ENCODE measurements at places on chromosomes 13 and 19.
A peak's percentile ranks its signal among the peaks of the same experiment; 100 is the strongest.

DNA sequence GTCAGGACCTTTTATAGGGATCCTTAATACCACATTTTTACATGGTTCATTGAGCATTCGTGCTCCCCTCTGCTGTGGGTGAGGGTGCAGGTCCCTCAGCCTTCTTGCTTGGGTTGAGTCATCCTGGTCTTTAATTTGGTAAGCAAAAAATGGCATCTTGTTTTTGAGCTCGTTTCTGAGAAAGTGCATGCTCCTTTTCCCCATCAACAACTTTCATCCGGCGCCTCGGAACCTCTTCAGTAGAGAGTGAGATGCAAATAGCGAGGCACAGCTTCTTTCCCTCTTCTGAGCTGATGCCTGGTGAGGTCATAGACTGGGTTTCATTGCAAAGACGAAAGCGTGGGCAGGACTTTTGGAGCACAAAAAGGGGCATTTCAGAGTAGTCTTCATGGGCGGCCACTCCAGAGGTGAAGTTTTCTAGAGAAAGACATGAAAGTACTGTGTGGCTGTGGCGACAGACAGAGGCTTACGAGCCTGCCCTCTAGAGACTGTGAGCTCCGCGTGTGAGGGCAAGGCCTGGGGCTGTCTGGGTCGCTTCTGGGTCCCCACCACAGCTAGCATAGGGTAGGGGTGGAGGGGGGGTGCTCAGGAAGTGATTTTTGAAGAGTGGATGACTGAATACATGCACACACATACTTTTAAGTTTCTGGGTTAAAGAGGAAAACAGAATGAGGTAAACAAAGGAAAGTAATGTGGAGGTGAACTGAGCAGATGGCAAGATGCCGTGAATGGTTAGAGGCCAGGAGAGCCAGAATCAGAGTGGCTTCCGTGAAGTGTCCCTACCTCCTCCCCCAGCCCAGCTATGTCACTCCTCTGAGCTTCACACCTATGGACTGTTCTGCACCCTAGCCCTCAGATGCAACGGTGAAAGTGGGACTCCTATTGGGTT, 44.3 kb downstream of the BBC3 start:
- DNase-seq, result peak; percentile 78

- no peak for DNase-seq
Observed at GRCh38 chr13:31394506-31394905, 194.7 kb downstream of the B3GLCT start.

DNA sequence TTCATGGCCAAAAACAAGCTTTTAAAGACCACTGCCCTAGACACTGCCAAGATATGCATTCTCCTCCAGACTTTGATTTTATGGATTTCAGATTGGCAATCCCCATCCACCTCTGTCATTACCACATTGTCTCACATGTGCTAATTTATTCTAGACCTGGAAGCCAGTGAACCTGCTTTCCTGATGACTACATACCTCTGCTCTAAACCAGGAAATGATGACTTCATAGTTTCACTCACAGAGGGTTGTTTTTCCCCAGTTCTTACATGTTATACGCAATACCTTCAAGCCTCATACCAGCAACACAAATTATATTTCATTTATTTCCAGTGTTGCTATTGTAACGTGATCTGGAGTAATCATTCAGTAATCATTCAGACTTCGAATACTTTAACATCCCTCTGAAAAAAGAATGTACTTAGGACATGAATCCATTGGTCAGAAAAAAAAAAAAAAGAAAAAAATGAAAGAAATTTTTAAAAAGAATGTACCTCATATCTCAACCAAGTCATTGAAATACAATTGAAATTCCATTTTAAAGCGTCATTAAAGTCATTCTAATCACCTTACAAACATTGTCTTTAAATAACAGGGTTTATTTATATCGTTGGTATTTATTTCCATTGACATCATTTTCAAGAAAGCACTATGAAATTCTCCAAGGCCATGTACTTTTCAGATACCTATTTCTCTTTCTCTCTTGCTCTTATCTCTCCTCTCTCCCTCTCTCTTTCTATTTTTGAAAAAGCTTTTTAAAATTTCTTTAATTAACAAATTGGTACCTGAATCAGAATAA, 33.4 kb upstream of the KLF5 start:
- no peak for DNase-seq

GRCh38 chr19:15841875-15842569, 26.6 kb upstream of the OR10H1 start:
- no peak for DNase-seq

DNA sequence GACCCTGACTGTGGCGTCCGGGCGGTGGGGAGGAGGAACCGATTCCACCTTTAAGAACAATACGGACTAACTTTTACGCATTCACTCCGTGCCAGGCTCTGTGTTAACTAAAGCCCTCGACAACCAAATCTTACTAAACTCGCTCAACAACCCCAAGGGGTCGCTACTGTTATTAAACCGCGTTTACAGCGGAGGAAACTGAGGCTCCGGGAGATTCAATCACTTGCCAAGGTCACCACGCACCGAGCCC, 1.2 kb downstream of the SAMD1 start:
- DNase-seq, result no peak

GRCh38 chr13:44605275-44605674, 29.1 kb upstream of the TSC22D1 start:
- DNase-seq, result no peak

DNA sequence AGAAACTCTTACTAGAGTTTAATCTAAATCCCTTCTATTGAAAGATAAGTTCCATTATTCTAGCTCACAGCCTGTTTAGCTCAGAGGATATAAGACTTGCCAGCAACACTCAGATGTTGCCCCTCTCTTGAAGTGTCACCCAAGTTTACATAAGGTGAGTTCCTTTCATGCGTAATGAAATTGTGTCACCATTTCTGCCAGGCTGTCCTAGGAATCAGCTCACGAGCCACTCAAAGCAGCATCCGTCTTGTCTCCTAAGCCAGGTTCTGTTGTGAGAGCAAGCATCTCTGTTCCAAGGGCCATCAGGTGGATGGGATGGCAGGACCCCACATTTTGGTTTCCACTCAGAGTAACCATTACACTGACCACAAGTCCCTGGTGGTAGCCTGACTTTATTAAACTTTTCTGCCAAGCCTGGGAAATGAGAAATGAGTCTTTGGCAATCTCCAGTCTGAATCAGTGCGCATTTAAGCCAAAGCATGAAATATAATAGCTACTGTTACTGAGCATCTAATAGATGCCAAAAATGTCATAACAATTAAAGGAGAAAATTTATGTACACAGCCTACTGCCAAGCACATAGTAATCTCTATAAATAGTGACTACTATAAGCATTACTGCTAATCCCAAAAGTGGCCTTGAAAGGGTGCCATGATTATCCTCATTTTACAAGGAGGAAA, 179.6 kb upstream of the MIR17HG start:
- no peak for DNase-seq

- no peak for DNase-seq
Observed at GRCh38 chr13:24648983-24649687, 31.1 kb upstream of the ATP12A start.

- no peak for DNase-seq
Observed at GRCh38 chr13:47256618-47257017, 359.8 kb upstream of the HTR2A start.

DNA sequence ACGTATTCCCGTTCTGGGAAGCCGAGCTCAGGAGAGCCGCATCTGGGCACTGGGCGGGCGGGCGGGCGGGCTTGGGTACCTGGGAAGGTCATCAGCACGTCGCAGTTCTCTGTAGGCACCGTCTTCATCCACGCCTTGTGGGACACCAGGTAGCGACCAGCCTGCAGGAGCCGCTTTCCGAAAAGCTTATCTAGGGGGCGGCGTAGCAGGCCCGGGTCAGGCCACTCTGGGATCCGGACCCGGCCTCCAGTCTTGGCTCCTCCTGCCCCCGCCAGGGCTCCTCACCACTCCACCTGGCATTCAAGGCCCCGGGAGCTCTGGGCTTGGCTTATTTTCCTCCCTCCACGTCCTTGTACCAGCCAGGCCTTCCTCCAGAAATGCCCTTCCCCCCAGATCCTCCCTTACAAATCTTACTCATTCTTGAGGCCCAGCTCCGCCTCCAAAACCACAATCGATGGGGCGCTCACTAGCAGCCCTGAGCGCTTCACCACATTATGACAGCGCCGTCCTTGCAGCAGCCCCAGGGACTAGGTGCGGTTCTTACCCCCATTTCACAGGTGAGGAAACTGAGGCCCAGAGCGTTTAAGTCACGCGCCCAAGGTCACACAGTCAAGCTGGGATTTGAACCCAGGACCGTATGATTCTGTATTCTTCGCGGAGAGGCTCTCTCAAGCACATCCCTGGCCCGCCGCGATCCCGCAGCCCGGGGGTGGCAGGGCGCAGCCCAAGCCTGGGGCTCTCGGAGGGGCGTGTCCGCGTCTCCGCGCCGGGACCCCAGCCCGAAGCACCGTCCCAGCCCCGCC, 843 bp downstream of the ANO8 start:
- peak; percentile 72 for DNase-seq

GRCh38 chr13:59743195-59743594, 420.5 kb downstream of the DIAPH3 start:
- no peak for DNase-seq

- DNase-seq, result no peak
Observed at GRCh38 chr19:31185261-31185660, 164.0 kb downstream of the TSHZ3 start.

GRCh38 chr13:24491845-24492244, 20.7 kb downstream of the PARP4 start:
- DNase-seq, result no peak

- DNase-seq, result no peak
Observed at GRCh38 chr13:80399340-80400163, 58.6 kb upstream of the SPRY2 start.

DNA sequence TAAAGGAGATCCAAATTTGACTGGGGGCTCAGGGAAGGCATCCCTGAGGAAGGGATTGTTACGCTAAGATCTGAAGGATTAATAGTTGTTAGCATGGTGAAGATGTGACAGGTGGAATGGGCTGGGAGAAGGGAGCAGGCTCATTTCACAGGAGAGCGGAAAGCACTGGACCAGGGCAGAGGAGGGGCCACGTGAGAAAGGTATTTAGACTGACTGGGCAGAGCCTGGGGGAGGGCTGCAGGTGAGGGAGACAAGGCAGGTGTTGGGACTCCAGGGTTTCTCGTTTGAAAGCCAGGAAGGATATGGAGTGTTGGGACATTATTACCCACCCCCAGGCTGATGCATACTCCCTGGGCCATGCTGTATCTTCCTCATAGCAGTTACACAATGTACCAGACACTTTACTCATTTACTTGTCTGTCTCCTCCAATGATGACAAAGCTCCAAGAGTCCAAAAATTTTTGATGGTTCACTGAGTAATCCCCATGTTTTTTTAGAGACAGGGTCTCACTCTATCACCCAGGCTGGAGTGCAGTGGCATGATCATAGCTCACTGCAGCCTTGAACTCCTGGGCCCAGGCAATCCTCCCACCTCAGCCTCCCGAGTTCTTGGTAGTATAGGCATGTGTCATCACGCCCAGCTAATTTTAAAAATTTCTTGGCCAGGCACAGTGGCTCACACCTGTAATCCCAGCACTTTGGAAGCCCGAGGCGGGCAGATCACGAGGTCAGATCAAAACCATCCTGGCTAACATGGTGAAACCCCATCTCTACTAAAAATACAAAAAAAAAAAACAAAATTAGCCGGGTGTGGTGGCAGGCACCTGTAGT, 2.3 kb downstream of the TRAPPC6A start:
- DNase-seq, result no peak

DNA sequence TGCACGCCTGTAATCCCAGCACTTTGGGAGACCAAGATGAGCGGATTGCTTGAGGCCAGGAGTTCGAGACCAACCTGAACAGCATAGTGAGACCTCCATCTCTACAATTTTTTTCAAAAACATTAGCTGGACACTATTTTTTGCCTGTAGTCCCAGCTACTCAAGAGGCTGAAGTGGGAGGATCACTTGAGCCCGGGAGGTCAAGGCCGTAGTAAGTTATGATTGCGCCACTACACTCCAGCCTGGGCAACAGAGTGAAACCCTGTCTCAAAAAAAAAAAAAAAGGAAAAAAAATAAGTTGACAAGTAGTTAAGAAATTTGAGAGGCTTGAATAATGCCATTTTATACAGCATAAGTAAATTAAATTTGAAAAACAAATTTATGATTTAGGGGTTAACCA, 330.6 kb downstream of the MYO16 start:
- no peak for DNase-seq

DNA sequence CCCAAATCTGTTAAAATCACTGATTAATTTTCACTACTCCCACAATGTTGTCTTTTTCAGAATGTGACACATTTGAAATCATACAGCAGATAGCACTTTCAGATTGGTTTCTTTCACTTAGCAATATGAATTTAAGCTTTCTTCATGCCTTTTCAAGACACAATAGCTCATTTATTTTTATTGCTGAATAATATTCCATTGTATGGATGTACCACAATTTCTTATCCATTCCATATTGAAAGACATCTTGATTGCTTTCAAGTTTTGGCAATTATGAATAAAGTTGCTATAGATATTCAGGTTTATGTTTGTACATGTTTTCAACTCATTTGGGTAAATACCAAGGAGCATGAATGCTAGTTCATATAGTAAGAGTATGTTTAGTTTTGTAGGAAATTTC, 2635.6 kb upstream of the PCDH20 start:
- DNase-seq, result no peak

DNA sequence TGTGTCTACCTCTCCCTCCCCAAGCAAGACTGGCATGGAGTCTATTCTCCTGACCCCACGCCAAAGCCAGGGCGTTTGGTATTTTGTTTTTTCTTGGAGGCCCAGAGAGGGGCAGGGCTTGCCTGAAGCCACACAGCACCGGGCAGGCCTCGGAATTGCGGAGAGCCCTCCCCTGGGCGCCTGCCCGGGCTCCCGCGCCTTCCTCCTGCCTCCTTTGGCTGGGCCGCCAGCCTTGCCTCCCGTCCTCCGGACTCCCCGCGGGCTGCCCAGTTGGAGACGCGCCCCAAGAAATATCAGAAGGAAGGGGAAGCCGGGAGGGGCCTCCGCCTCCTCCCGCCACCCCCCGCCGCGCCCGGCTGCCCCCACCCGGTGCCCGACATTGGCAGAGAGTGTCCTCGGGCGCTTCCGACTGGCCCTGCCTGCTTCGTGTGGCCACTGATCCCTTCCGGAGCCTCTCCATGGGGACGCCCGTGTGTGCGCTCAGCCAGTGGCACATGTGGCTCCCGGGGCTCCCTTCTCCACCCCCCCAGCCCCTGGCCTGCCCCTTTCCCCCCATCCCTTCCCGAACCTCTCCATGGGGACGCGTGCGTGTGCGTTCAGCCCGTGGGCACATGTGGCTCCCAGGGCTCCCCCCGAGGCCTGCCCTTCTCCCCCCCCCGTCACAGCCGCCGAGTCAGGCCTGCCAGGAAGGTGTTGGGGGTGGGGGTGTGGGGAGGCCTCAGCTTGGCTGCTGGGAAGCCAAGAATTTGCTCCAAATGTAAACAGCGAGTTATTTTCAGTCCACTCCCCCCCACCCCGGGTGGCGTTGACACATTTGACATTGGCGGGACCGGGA, 37.3 kb downstream of the NFIC start:
- no peak for DNase-seq

GRCh38 chr13:33904431-33904830, 86.5 kb downstream of the RFC3 start:
- DNase-seq, result no peak

GRCh38 chr13:75258159-75258782, 223.7 kb downstream of the TBC1D4 start:
- DNase-seq, result no peak

Measured in activated CD4-positive, alpha-beta T cell treated with anti-CD3 and anti-CD28 coated beads, Interleukin-2, amount 50 U/mL, for 4 hours (primary cell).